Substantia nigra (tissue), 51 donors: ENCODE measurements at places on chromosomes 3 and 15.

GRCh38 chr3:27138005-27138404 lies 231.2 kb downstream of the NEK10 start:
- DNase-seq: no peak

GRCh38 chr3:27340534-27340933 lies 28.6 kb downstream of the NEK10 start:
- no peak for DNase-seq

DNA sequence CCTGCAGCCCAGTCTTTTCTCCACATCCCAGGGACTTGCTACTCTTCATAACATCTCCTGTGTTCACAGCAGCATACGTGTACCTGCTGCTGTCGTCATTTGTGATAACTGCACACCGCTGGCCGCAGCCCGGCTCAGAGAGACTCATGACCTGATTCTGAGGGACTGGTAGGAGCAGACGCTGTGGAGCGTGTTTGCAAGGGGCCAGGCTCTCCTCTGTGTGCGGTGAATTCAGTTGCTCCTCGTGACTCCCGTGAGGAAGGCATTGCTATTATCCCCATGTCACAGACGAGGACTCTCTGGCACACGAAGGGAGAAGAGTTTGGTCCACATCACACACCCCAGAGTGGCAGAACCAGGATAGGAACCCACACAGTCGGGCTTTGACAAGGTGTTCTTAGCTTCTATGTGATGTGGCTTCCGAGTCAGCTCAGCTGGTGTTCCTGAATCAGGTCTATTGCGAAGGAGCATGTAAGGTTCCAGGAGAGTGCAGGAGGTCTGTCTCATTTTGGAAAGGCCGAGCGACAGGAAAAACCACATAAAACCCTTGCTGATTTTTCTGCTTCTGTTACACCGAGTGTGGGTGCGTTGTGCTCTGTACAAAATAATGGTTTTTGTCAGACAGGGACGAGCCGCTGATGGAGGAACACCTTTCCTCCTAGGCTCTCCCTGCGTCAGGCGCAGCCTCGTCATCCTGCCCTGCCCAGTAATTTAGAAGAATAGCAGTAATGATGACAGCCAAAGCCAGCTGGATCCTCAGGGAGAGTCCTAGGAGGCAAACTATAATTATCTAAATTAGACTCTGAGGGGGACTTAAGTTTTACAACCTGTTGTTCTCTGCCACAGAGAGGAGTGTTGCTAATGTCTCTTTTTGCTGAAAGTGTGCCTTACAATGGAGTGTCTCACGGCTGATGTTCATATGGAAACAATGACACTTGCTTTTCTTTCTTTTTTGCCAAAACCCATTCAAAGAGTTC lies 157.5 kb upstream of the RGMA start:
- no peak for DNase-seq

- no peak for DNase-seq
Observed at GRCh38 chr3:94612631-94613030, 549.8 kb downstream of the NSUN3 start.

DNA sequence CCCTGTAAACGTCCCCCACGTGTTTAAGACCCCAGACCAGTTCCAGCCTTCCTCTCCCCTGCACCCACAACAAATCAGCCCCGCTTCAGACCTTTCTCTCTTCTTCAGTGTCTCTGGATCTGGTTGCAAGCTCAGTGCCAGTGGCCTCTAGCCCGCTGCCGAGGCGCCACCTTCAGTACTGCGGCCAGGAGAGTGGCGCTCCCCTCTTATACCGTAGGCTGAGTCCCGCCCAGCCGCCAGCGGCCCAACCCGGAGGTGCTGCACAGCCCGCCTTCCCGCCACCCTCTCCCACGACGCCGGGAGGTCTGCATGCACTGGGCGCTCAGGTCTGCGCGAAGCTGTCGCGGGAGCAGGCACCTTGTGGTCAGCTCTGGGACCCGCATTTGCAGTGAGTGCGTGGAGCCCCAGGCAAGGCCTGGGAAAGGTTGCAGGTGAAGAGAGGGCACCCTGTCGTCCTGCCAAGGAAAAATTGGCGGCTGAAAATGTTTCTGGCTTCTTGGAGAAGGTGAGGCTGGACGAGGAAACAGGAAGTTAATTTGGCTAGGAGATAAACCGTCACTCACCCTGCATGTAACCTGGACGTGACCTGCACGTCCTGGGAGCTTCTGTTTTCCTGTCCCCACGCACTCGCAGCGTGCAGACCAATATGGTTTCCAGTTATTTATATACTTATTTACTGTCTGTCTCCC lies at the start of gene C2CD4B:
TSS of gene C2CD4B (minus strand) at position 182 of the 689 bp plus-strand sequence. CDS start 301 bp downstream, outside the sequence.
- DNase-seq: no peak

- DNase-seq: no peak
Observed at GRCh38 chr3:117548600-117548999, 839.0 kb downstream of the TUSC7 start.

DNA sequence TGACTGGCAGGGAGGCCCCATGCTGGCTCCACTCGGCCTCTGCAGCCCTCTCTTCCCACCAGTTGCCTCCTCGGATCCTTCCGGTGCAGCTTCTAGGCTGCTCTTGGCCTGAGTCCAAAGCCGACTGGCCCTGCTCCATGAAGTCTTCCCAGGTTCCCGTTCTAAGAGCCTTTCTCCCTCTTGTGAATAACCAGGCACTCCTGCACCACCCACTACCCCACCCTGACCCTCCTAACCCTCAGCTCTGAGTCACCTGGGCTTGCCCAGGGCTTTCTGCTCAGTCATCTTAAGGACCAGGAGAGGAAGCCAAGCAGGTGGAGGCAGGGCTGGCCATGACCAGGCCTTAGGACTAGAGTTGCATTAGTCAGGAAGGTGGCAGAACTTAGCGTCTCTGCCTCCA lies 28.1 kb upstream of the CNBP start:
- no peak for DNase-seq

GRCh38 chr15:58171476-58172061 lies 33.4 kb downstream of the AQP9 start:
- no peak for DNase-seq

DNA sequence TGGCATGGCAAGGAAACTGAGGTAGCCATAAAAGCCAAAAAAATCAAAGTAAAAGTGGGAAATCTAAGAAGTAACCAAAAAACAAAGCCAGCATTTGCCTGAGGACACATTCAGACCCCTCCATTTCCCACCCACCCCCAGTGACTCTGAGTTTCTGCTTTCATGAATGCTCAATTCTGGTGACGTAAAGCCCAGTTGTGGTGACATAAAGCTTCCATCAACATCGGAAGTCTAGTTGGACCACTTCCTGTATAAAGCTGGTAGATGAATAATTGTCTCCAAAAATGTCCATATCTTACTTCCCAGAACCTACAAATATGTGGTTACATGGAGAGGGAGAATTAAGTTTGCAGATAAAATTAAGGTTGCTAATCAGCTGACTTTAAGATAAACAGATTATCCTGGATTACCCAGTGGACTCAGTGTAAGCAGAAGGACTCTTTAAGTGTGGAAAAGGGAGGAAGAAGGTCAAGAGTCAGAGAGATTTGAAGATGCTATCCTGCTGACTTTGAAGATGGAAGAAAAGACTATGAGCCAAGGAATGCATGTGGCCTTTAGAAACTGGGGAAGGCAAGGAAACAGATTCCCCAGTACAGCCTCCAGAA lies 62.0 kb upstream of the ST3GAL6 start:
- DNase-seq: no peak

DNA sequence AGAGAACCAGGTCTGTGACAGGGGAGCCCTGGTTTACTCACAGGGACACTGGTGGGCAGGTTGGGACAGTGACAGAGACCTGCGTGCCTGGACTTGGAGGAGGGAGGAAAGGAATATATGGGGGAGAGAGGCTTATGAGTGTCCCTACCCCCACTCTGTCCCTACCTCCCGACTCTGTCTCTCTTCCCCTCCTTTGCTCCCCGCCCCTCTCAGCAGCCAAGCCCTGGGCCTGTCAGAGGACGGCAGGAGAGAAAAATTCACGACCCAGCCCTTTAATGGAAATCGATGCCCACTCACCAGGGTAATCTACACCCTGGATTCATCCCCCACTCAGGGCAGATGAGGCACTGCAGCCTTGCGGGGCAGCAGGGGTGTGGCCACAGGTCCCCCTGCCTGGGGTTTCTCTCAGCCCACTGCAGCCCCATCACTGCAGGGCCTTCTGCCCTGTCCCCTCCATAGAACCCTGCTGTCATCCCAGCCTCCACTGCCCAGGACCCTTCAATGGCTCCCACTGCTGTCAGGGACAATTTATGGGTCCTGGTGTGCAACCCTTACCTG lies 135.9 kb upstream of the LINGO1 start:
- DNase-seq: no peak

- DNase-seq: no peak
Observed at GRCh38 chr3:8317661-8318649, 183.7 kb upstream of the LMCD1 start.

GRCh38 chr3:71430941-71431552 lies 152.5 kb downstream of the FOXP1 start:
- DNase-seq: no peak

DNA sequence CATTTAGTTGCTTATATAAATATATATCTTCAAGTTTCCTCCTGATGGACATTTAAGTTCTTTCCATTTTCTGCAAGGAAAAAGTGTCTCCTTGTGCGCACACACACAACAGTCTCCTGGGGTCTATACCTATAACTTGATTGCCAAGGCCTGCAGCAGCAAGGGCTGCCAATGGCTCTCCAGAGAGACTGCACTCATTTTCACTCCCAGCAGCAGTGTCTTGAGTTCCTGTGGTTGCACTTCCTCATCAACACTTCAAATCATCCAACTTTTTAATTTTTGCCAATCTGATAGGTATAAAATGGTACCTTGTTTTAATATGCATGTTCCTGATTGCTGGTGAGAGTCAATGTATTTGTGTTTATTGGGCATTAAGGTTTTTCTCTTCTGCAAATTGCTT lies 23.1 kb downstream of the TNFAIP8L3 start:
- no peak for DNase-seq

DNA sequence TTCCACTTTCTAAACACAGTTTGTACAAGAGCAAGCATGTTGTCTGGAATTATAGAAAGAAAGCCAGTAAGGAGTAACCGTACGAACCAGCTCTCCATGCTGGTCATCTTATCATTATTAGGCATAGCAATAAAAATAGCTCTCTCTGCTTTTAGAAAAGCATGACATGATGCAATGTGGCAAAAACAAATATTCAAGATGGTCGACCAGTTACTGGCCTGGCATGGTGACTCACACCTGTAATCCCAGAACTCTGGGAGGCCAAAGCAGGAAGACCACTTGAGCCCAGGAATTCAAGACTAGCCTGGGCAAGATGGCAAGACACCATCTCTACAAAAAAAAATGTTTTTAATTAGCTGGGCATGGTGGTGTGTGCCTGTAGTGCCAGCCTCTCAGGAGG lies 2.6 kb upstream of the MAP4 start:
- DNase-seq: no peak

- DNase-seq: peak; percentile 92
Observed at GRCh38 chr15:48644827-48645557, 517 bp downstream of the FBN1 start.

DNA sequence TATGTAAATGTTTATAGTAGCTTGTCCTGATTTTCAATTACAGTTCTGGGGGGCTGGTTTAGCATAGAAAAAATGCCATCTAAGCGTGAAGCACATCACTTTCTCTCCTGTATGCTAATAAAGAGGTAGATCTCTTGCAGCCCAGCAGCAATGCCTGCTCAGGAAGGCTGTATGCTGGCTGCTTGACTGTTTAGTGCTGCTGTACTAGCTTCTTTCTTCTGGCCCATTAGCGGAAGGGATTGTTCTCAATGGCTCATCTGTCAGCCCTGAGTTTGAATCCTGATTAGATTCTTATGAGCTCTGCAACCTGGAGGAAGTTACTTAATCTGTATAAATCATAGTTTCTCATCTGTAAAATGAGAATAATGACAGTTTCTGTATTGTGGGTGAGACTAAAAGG lies 478.9 kb downstream of the ERC2 start:
- no peak for DNase-seq

DNA sequence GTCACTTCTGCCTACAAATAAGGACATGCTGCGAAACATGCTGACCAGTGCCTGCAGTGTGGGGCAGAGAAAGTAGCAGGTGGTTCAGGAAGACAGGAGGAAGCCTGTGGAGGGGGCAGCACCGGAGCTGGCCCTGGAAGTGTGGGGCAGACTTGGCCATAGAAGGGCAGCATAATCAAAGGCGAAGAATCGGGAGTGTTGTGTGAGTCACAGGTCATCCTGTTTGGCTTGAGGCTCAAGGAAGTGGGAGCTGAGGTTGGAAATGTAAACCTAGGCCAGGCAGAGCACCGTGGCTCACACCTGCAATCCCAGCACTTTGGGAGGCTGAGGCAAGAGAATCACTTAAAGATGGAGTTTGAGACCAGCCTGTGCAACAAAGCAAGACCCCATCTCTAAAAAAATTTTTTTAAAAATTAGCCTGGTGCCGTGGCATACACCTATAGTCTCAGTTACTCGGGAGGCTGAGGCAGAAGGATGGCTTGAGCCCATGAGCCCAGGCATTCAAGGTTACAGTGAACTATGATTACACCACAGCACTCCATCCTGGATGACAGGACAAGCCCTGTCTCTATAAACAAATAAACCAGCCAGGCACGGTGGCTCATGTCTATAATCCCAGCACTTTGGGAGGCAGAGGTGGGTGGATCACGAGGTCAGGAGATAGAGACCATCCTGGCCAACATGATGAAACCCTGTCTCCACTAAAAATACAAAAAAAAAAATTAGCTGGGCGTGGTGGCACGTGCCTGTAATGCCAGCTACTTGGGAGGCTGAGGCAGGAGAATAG lies 54.0 kb downstream of the FAM43A start:
- no peak for DNase-seq

DNA sequence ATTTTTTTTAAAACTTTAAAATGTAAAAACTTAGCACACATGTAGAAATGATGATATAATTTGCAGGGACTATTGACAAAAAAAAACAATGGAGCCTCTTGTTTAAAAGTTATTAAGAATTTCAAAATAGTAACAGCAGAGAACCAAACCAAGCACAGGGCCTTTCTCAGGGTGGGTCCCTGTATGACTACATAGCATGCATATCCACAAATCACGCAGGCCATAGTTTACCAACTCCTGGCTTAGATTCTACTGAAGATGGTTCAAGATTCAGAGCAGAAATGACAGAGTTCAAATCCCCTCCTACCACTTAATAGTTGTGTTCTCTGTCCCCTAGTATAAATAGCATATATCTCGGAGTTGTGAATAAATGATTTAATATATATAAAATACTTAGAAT lies 19.0 kb downstream of the ACAP2 start:
- DNase-seq: no peak

GRCh38 chr3:4392992-4393391 lies 74.1 kb downstream of the SUMF1 start:
- DNase-seq: no peak

GRCh38 chr3:176650478-176650877 lies 546.8 kb downstream of the TBL1XR1 start:
- no peak for DNase-seq

- DNase-seq: no peak
Observed at GRCh38 chr3:124582196-124582595, 148.1 kb upstream of the UMPS start.
